WTC11 (cell line): ENCODE measurements at places on chromosomes 1 and 21. TPM values are rescaled to one million over a fixed set of nuclear protein-coding genes. Genes with fewer than 3 reads are reported as not detected.

- H3K27me3 ChIP-seq = peaks cover 36% of the 10 kb centered on the region
- no peak for DNase-seq
- H3K27ac ChIP-seq = no peak overlapping the region
- peaks cover 41% of the 10 kb centered on the region for H3K4me1 ChIP-seq
- H3K4me3 ChIP-seq = peak overlapping the region; percentile 63
- H3K36me3 ChIP-seq = peaks cover 17% of the 10 kb centered on the region
Measured at GRCh38 chr1:109250454-109251276, 1.3 kb downstream of the CELSR2 start.

- H3K4me1 ChIP-seq = peaks cover 25% of the 10 kb centered on the region
- DNase-seq = no peak
- H3K27ac ChIP-seq = no peak overlapping the region
- H3K27me3 ChIP-seq = no peaks in the 10 kb centered on the region
- H3K36me3 ChIP-seq = no peaks in the 10 kb centered on the region
- no peak overlapping the region for H3K4me3 ChIP-seq
Measured at GRCh38 chr1:201516511-201517127, 9.7 kb upstream of the CSRP1 start.

- H3K36me3 ChIP-seq = peaks cover 22% of the 10 kb centered on the region
- H3K4me1 ChIP-seq = peaks cover 63% of the 10 kb centered on the region
- H3K4me3 ChIP-seq = peak overlapping the region; percentile 85
- H3K27ac ChIP-seq = peak overlapping the region; percentile 96
- DNase-seq = no peak
Measured at GRCh38 chr21:17514124-17514845, 1.4 kb downstream of the CXADR start.

The MSH4 gene
- 0.27 to 0.33 TPM (median 0.30 TPM) in 3 replicates for total RNA-seq
